Activated CD8-positive, alpha-beta memory T cell treated with anti-CD3 and anti-CD28 coated beads for 48 hours (primary cell): ENCODE measurements at places on chromosomes 3 and 15.
A peak's percentile ranks its signal among the peaks of the same experiment; 100 is the strongest.

DNA sequence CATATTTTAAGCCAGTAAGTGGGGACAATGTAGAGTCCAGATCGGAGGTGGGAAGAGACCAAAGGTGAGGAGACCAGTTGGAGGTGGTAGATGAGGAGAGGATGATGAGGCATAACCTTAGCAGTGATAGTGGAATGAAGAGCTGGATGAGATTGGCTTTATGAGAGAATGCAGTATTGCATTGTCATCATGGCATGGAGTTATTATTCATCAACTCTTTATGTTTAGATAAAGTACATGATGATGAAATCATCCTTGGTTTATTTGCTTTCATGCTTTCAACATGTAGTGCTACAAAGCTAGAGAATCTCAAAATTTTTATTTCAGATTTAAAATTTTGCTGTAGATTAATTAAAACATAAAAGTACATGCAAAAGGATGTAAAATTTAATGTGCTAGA, 64.0 kb downstream of the PPM1L start:
- DNase-seq = no peak

DNA sequence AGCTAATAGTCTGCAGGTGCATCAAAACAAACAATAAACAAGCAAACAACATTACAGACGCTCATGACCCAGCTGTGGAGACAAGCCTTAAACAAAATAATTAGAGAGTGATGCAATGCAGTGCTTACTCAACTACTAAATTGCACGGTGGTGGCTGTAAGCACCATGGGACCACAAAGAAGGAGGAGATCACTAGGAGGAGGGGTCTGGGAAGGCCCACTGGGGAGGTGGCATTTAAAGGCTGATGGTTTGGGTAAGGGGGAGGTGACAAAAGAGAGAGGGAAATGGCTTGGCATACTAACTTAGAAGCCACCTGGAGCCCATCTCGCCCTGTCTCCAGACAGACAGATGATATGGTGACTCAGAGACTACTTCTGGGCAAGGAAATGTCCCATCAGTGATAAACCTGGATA, 516.7 kb downstream of the FOXP1 start:
- DNase-seq = no peak

GRCh38 chr3:113623324-113623723, 73.1 kb downstream of the USF3 start:
- DNase-seq = no peak

DNA sequence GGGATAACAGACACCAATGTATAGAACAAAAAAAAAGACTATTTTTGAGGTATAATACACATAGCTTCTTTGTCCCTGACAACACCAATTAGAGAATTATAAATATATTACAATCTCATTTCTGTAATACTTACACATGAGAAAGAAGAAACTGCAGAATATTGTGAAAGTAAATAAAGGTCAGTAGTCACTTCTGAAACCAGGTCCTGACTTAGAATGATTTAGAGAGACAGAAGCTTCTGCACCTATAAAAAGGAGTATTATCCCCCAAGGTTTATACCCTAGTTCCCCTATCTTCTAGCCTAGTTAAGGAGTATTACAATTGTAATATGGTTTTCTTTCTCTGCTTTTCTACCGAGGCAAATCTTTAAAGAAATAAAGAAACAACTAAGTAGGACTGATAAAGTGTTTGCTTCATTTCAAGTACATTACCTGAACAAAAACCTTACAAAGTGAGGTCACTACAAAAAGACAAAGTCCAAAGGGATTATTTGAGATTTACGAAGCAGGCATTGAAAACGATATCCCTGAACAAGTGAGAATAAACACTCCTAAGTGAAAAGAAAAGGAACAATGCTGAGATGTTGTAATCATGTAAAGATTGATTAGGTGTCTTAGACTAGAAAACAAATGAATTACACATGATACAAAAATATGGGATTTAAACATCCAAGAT, 103.0 kb downstream of the GBE1 start:
- DNase-seq = no peak

DNA sequence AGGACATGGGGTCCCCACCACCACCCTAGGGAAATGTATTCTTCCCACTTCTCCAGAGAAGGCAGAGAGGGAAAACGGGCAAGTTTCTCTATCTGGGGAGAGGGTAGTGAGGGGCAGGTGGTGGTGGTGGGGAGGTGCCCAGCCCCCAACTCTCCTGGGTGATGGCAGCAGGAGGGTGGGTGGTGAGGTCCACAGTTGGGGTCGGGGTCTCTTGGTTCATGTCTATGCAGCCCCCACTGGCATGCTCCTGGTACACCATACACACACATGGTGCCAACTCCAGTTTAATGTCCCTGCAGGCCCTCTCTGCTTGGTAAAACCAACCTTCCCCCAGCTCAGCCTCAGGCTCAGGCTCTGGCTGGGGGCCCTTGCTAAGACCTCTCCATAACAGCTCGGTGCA, 254.5 kb upstream of the LYSMD4 start:
- DNase-seq = no peak

- DNase-seq = no peak
Measured at GRCh38 chr15:94875550-94875949, 644.2 kb downstream of the MCTP2 start.

DNA sequence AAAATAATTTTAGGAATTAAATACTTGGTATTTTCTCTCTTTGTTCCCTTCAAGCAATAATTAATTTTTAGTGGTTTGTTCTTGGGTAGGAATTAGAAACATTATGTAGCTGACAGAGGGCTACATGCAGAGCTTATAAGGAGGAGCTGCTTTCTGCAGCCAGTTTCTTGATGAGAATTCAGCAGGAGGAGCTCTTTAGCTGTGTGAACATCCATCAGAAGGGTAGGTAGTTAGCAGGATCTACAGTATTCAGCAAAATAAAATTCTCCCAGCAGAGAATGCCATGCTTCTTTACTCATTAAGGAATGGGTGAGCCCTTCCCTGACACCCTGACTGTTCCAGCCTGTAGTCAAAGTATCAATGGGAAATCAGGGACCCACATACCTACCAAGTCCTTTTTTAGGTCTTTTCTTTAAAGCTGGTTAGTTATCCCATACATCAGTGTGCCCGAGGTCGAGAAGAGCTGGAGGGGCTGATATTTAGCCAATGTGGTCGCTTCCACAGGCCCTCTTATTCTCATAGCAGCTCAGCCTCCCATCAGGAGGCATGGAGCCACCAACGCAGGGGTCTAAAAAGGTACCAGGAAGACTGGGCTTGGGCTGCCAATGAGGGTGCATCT, 54.0 kb downstream of the KCNAB1 start:
- no peak for DNase-seq

GRCh38 chr15:25862472-25863110, 536 bp downstream of the ATP10A start:
- DNase-seq = no peak

DNA sequence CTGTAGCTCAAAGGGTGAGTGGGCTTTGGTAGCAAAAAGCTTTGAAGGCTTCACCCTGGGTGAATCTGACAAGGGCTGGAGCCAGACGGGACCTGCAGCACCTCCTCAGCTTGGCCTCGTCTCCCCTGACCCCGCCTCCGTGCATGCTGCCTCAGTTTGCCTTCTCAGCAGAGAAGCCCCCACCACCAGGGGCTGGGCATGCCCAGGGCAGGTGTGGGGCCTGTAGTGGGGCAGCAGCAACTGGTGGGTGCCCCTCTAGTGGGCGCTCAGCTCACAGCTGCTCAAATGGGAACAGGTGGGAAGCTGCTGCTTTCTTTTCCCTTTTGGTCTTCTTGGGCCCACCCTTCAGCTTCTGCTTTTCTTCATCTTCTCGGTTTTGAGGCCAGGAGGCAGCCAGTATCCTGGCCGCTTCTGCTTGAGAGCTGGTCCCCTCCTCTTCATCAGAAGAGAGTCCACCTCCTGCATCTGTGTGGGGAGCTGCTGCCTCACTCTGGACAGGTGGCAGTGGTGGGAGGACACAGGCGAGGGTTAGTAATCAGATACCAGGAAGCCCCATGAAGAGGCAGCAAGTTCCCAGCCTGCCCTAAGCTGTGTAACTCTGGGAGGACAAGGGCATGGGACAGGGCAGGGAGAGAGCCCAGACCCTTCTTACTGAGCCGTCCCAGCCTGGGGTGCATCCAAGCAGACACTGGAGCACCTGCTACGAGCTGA, 21.0 kb downstream of the TMEM43 start:
- no peak for DNase-seq

DNA sequence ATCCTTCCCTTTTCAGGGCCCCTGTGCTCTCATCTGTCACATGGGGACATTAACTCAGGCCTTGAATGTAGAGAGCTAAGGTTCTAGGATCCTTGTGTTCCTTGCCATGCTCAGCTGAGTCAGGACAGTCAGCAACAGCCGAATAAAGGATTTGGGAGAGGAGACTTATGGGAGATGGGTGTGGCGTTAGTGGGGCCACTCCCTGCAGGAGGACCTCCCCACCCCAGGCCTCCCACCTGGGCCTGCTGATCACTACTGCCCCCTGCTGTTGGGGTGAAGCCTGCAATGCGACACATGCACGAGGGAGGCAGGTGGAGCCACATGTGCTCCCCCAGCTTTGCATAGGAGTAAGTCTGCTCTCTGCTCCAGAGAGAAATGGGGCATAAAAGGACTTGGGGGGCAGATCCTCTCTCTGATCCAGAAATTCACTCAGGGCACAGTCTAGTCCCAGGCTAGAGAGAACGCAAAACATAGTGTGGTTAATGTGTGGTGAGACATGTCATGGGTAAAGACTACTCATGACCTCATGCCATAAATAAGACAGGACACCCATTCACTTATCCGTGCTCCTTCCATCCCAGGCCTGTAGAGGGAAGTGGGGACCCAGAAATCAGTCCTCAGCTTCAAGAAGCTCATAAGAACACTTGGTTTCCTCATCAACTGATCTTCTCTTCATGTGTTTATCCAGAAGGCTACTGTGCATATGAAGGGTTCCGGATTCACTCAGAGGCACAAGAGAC, 19.4 kb downstream of the RBP1 start:
- DNase-seq = no peak

DNA sequence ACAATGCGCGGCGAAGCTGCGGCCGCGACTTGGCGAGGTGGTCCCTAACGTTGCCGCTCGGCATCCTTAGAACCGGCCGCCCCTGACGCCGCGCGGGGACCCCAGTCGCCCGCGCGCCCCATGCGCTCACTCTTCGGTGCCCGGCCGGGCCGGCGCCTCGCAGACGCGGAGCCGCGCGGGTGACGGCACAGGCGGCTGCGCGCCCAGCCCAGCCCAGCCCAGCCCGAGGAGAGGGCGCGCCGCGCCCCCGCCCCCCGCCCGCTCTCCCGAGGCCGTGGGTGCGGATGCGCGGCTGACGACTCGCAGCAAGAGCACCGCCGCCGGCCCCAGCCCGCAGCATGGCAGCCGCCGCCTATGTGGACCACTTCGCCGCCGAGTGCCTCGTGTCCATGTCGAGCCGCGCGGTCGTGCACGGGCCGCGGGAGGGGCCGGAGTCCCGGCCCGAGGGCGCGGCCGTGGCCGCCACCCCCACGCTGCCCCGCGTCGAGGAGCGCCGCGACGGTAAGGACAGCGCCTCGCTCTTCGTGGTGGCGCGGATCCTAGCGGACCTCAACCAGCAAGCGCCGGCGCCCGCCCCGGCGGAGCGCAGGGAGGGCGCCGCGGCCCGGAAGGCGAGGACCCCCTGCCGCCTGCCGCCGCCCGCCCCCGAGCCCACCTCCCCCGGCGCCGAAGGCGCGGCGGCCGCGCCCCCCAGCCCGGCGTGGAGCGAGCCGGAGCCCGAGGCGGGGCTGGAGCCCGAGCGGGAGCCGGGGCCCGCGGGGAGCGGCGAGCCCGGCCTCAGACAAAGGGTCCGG, 437 bp downstream of the KLF13 start:
- no peak for DNase-seq

DNA sequence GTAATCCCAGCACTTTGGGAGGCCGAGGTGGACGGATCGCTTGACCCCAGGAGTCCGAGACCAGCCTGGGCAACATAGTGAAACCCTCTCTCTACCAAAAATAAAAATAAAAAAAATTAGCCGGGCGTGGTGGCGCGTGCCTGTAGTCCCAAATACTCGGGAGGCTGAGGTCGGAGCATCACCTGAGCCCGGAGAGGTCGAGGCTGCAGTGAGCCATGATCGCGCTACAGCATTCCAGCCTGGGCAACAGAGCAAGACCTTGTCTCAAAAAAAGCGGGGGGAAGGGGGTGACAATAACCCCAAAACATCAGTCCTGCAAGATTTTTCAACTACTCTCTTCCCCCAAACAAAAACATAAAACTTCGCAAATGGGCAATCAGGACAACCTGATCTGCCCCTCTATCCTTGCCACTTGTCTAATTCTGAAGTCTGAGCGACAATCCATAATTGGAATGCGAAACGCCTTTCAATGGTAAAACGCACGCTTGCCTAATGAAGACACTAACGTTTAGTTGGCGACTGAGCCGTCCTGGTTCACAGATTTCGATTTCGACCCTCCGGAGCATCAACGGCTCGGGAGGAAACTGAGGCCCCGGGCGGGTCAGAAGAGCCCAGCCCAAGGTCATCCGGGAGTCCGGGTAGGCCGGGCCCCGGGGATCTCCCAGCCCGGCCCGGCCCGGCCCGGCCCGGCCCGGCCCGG, 868 bp downstream of the BTBD1 start:
- DNase-seq = no peak

GRCh38 chr3:143366672-143367071, 247.1 kb downstream of the CHST2 start:
- no peak for DNase-seq

DNA sequence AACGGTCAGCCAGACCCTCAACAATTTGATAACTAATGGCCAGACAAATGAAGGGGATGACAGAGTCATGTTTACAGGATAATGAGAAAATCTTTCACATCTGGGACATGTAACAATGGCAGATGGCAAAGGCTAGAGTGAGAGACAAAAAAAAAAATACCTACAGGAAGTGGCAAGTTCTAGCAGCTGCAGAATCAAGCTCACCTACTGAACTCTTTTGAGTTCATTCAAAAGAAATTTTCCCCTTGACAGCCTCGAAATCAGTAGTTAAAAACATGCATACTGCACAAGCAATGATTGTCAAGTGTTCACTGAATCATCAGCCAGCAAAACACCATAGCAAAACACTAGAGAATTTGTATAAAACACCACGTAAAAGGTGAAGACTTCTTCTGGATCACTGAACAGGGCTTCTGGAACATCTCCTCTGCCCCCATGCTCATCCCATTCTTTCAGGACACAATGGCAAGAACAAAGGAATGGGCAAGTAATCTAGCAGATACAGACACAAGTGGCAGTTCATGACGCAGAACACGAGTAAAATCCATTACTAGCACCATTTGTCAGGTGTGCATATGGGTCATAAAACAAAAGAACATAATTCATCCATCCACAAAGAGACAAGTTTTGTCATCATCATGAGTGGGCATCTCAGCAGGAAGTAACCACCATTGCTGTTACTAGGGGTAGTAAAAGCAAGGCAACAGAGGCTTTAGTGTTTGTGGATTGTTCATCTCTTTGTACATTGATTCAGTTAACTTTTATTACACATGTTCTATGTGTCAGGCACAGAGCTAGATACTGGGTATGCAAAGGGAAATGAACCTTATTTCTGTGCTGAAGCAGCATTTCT, 13.8 kb upstream of the KCNMB2 start:
- DNase-seq = no peak

- peak; percentile 43 for DNase-seq
Measured at GRCh38 chr15:40844696-40845030, 815 bp downstream of the SPINT1 start.

DNA sequence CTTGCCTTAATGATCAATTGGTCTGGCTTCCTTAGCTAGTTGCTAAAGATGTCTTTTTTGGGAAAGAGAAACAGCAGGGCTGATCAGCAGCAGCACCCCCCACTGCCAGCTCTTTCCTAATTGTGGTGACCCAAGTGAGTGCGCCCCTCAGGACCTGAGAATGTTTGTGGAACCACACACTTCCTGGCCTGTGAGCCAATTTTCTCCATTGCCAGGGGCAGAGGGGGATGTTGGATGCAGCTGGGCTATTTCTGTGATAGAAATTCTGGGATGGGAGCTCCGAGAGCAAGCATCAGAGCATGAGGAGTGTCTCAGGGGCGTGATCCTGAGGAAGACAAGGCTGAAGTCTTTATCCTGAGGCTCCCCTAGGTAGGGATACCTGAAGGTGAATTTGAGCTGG, 66.6 kb downstream of the CLDN11 start:
- DNase-seq = no peak
